Mucosa of gallbladder (tissue), 1 donor: ENCODE measurements at places on chromosomes 3 and 15. TPM values are rescaled to one million over a fixed set of nuclear protein-coding genes. Genes with fewer than 3 reads are reported as not detected.

DNA sequence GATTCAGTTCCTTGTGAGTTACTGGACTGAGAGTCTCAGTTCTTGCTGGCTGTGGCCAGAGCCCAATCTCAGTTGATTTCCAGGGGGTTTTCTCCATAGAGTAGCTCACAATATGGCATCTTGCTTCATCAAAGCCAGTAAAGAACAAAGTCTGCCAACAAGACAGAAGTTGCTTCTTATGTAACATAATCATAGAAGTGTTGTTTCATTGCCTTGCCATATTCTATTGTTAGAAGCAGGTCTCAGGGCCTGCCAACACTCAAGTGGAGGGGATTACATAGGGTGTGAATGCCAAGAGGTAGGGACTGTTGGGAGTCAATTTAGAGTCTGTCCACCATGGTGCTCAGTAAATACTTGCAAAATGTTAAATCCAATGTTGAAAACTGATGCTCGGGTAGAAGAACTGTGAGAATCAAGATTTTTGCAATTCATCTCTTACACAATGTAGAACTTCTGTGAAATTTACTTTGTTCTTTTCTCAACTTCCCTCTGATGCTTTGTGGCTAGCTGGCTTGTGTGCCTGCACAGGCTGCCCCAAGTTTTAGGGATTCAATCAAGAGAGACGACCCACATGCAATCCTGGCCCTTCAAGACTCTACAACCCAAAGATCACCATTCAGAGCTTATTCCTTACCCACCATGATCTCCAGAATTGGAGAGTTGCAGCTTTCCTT is 13.3 kb upstream of the PXYLP1 start:
- DNase-seq, result no peak

DNA sequence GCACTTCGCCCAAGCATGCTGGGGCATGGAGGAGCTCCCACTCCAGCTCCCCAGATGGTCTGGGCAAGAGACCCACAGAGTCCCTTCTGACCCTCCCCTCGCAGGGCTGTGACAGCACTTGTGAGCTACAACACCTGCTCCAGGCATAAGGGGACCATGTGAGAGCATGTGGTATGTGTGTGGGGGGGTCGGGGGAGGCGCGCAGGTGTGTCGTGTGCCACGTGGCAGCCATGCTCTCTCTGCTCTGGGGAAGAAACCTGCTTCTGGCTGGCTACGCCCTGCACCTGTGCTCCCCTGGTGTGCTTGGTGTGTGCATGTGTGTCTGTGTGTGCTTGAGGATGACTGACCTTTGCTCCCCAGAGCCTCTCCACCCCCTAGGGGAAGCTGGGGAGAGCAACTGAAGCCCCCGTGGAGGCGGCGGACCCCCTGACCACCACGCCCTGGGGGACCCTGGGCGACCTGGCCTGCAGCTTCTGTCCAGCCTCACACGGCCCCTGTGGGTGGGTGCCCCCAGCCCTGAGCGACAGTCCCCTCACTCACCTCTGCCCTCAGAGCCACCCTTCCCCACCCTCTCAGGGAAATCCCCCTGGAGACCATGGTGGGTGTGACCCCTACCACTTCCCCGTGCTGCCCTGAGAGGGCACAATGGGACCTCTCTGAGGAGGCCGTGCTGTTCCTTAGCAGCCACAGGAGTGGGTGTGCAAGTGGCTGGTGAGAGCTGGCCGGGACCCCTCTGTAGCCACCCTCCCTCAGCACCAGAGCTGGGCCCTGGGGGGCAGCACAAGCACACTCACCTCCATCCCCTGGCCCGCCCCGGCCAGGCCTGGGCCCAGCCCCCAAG is 16.6 kb upstream of the SEC13 start:
- DNase-seq, result no peak

- DNase-seq, result no peak
Observed at GRCh38 chr3:126126286-126126685, 42.4 kb upstream of the SLC41A3 start.

DNA sequence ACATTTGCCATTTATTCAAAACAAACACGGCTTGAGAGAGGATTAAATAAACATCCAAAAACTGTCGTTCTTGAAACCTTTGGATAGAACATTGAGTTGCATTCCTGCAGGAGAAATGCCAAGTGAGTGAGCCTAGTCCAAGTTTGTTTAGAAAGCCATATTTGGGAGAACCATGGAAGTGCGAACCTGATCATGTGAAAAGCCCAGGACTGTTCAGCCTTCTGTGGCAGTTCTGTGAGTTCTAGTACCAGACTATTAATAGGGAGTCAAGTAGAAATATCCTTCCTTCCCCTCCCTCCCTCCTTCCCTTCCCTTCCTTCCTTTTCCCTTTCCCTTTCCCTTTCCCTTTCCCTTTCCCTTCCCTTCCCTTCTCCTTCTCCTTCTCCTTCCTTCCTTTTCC is 470.4 kb downstream of the LPP start:
- DNase-seq, result peak; percentile 72

The STRC gene
- total RNA-seq, result 1.6 TPM

The NRROS gene
- total RNA-seq, result 6.4 TPM
